ENCODE measurements at places on chromosomes 3 and 15.

- no peak for DNase-seq
Measured at GRCh38 chr3:148789146-148789545, 38.5 kb upstream of the CPB1 start.

DNA sequence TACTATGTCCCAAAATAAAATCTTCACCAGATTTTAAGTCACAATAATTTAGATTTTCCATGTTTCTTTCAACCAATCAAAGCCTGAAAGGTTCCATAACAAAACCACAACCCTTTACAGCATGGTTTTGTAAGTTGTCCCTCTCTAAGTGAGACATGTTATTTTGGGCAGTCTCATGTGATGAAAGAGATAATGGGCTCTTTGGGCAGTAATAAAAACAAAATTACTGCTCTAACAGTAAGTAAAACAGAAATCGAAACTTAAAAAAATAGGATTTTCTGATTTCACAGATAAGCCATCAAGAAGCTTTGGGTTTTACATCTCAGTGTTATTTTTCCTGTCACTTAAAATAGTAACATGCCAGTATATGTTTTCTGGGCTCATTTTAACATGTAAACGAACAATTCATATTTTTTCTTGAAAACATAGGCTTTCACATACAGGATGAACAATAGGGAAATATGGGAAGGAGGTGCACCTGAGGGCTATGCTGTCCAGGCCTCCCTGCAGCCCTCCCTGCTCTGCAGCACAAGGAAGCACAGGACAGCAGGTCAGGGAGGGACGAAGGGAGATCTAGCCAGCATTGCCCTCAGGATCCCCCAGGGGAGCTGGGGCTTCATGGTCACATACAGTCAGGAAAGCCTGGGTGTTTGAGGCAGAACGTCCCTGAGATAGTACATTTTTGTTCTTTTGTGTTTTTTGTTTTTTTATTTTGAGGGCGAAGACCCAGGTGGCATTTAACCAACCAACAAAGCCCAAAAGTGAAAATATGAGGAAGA is 157.4 kb downstream of the SHOX2 start:
- no peak for DNase-seq

DNA sequence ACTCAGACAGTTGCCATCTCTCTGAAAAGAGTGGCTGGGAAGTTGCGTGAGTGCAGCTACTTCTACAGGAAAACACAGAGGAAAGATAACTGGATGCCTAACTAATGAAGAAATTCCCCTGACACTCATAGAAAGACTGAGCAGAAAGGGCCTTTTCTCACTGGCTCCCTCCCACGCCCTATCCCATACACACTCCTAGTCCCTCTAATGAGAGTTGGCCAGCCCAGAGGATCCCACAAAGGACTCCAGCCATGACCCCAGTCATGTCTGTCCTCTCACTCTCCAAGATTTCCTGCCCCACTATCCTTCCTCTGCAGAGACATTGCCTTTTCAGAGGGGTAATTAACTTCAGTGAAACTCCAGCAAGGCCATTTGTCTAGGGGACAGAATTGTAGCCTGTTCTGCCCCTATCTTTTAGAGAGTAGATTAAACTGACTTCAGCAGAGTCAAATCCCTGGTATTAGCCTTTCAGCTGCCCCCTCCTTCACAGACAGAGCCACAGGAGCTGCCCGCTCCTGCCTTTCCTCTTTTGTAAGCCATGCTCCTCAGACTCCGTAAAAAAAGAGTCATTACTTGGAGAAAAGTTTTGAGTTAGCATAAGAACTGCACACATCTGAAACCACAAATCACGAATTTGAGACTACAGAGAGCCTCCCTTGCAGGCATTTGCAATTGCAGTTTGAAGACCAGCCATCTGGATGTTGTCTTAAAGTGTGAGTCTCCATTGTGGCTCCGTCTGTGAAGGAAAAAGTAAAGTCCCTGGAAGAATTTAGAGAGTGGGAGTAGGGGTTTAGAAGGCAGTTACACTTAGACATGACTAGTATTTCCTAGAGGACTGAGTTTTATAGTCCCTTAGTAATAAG is 129.1 kb upstream of the SEMA6D start:
- no peak for DNase-seq

DNA sequence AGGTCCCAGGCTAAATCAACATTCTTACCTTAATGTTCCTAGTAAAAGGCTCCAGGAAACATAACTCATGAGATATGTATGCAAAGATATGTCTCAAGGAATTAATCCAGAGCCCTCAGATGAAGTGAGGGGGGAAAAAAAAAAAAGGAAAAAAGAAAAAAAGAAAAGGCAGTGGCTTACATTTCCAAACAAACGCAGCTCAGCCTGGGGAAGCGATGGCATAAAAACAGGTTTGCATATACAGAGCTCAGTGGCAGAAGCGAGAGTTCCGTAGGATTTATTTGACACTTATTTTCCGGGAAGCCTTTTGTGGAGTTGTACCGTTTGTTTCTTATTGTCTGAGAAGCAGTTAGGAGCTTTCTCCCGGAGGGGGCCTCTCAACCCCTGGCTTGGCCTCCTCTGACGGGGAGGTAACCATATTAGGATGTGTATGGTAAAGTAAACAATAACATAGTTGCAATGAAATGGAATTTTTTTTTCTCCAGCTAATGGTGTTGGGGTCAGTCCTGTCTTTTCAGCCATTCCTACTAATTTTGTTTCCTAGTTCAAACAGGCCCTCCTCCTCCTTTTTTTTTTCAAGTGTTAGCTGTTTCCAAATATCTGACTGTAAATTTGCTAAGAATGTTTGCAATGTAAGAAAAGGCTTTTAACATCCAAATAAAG is 338.6 kb downstream of the FOXP1 start:
- no peak for DNase-seq

DNA sequence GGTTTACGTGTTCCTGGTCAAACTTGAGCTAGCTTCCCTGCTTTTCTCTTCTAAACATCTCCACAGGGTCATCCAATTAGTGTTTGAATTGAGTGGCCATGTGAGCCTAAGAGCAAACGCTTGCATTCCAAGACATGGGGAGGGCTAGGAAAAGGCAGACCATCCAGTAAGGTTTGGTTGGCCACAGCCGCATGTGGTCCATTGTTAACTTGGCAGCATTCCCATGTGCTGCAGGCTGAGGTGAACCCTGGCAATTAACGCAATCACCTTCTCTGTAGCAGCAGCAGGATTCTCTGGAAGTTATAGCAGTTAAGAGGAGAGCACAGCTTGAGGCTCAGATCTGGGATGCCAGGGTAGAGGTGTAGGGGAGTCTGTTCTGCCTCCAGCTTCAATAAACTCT is 502.2 kb upstream of the LMCD1 start:
- no peak for DNase-seq

DNA sequence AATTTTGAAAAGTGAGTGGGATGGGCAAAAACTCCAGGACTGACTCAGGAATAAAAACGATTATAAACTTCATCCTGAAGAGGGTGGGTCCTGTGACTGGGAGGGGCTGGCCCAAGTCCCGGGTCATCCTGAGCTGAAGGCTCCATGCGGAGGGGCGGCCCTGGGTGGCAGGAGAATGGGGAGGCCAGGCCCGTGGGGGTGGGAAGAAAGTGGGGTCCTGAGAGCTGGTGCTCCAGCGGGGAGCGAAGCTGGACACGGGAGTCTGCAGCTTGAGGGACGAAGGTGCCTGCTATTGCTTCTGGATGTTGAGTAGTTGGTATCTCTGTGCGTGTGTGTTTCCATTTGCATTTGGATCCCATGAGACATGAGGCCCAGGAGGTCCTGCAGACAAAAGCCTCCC is 4.7 kb upstream of the OCA2 start:
- DNase-seq, result no peak

- DNase-seq, result no peak
Measured at GRCh38 chr15:42070976-42071350, 23.4 kb downstream of the PLA2G4D start.

GRCh38 chr3:2525968-2526367 is 427.3 kb downstream of the CNTN4 start:
- no peak for DNase-seq

DNA sequence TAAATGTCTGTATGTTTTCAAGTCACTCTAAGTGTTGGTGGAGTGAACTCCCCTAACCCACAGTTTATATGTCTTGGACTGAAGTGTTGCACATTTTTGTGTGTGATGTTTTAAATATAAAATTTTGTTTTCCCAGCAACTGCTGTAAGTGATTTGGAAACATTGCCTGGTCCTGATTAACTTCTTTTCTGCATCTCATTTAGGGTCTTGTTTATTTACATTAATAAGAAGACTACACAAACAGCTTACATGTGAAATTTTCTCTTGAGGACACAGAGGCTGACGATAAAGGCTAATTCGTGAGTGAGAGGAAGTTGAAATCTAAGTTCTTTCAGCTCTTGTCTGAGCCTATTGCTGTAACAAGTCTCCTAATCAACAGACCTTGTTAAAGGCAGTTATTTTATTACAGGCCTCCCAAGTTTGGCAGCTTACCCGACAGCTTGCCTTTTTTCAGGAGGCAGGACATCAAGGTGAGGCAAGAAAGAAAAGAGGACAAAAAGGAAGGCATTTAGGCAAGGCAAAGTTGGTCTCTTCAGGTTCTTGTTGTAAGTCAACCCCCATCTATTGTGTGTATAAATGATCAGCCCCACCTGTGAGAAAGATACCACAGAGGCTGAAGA is 177.7 kb upstream of the NR2E3 start:
- DNase-seq, result no peak

- no peak for DNase-seq
Measured at GRCh38 chr15:90231028-90232017, 2.4 kb downstream of the CIB1 start.

DNA sequence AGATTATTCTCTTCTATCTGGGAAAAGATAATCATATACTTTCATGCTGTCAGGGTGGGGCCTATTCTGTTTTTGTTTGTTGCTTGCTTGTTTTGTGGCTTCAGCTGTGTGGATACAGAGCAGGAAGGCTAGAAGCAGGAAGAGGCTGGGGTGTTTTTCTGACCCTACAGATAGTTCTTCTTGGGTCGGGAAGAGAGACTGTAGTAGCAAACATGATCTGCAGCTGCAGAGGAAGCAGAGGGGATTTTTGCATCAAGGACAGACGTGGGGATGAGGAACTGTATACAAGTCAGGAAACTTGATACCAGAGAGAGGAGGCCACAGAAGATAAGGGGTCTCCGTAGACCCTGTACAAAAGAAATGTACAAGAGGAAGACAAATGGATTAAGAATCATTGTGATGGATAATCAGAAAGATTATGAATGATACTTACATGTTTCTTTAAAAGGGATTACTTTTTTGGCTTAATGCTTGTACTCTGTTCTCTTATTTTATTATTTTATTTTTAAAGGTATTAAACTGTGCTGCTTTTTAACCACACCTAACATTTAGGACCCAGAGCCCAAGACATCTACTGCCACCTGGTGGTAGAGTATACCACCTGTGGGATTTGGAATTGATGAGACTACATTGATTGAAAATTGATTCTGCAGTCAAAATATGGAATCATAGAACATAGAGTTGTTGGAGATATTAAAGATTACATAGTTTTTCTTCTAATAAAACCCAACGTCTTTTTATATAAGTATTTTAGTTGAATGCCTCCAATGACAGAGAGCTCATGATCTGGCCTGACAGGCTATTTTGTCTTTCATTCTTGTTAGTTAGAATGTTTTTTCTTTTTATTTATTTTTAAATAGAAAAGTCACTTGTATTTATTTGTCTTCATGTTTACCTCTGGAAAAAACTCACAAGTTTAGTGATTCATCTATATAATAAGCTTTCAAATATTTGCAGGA is 87.3 kb upstream of the ROPN1 start:
- DNase-seq, result no peak

- DNase-seq, result no peak
Measured at GRCh38 chr15:70382009-70382749, 284.5 kb upstream of the TLE3 start.

DNA sequence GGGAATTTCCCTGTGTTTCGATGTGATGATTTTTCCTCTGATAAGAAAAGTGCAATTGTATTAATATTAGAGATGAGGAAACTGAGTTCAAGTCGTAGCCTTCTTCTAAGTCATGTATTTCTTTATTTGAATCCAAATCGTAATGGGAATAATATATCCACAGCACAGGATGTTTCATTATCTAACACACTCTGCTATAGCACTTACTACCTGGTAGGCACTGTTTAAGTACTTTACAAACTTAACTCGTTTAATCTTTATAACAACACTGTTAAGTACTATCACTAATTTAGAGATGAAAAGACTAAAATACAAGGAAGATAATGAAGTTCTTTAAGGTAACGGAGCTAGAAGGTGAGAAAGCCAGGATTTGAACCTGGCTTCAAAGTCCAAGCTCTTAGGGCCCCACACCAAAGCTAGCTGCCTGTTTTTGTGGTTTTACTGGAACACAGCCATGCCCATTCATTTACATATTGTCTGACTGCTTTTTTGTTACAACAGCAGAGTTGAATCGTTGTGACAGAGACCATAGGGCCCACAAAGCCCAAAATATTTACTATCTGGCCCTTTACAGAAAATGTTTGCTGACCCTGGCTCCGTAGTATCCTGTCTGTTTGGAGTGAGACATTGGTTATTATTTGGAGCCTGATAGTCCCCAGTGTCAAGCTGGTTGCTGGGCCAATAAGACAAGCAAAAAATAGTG is 9.6 kb upstream of the ATP13A3 start:
- DNase-seq, result no peak

GRCh38 chr3:12157026-12157425 is 1.7 kb downstream of the TIMP4 start:
- no peak for DNase-seq

DNA sequence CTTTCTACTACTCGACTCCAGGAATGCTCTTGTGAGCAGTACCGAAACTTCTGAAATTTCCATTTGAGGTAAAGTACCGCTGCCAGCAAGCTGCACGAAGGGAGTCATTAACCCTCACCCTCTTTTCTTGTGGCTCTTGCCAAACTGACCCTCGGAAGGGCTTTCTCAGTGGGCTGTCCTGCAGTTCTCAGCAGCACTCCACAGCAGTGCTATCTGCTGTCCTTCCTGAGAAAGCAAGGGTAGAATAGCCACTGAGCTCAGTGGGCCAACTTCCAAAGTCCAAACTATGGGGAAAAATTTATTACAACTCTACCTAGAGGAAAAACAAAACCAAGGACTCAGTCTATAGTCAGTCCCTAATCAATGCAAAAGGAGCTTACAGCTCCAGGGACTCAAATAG is 38.5 kb upstream of the COL8A1 start:
- DNase-seq, result no peak

DNA sequence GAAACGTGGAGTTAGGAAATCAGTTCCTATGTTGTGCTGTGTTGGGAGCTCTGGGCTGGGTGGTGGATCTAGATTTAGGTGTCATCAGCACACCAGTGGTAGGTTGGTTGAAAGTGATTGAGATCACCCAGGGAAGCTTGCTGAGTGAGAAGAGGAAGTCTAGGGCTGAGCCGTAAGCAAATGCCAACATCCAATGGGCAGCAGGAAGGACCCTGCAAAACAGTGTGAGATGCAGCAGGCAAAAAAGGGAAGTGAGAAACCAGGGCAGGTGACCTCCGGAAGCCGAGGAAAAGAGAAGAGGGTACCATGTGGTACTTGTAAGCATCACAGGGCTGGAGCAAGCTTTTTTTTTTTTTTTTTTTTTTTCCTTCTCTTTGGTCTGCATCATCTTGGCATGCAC is 15.9 kb upstream of the COPG1 start:
- no peak for DNase-seq

Measured in NCI-H774 (cell line).